ENCODE measurements at places on chromosomes 11 and 22.

GRCh38 chr11:68090706-68091105, 30.5 kb downstream of the CHKA start:
- DNase-seq: no peak

DNA sequence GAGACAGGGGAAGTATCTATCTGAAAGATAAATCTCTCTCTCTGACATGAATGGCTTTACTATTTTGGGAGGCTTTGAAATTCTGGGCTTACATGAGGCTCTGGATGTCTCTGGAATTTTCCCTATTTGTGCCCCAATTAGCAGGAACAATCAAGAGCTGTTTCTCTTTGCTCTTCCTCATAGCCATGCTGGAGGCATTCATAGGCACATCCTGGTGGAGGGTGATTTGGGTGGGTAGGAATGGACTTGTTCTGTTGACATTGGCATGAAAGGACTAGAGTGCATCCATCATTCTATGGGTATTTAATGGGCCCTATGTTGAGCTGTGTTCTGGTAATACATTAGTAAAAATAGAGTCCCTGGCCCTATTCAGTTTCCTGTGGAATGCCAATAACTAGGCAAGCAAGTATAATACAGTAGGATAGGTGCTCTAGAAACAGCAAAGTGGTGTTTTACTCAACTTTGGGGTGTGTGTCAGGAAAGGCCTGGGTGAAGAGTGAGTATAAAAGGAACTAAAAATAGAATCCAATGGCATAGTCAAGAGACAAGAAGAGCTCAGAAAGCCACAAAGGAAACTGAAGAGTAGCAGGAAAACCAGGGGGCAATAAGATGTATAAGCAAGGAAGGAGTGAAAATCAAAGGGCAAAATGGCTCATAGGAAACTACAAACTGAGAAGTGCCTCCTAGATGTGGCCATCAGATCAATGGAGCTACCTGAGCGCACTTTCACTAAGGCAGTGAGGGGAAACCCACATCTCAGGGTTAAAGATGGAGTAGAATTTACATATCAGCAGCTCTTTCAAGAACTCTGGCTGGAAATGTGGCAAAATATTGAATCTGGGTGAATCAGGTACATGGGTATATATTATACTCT, 45.0 kb downstream of the CWC15 start:
- DNase-seq: no peak

GRCh38 chr11:76667856-76668255, 2.7 kb downstream of the LRRC32 start:
- peak; percentile 20 for DNase-seq

- DNase-seq: peak; percentile 3
These were observed 63.6 kb downstream of the TNRC6B start for GRCh38 chr22:40241200-40241763.

DNA sequence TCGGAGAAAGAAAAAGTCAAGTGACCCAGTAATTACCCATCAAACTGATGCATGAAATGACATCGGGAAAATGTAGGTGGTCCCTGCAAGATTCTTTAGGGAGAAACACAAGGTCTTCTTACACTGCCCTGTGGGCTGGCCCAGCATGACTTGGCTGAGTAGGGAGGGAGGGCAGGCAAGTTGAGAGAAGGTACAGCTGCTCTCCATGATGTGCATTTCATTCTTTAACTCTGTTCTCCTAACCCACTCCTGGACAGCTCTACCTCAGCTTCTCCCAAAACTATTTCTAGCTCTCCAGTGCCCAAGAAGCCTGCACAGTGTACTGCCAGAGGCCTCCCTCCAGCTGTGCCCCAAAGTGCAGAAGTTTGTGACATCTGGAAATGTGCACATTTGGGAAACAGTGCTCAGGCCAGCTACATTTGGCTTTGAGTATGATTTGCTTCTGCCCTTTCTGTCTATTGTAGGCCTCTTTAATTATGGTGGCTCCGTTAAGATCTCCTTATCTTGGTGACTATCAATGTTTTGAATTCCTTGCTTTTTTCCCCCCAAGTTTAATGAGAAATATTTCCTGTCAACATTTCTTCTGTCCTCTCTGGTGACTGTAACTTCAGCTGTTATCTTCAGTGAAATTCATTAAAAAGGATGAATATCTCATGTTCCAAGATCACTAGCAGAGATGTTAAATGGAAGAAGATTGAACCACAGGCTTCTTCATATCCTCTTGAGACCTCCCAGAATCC, 26.7 kb upstream of the PRSS23 start:
- DNase-seq: no peak

GRCh38 chr11:45543808-45544422, 121.5 kb downstream of the CHST1 start:
- peak; percentile 54 for DNase-seq

- DNase-seq: no peak
These were observed 3.8 kb upstream of the CYB5R2 start for GRCh38 chr11:7677071-7677470.

DNA sequence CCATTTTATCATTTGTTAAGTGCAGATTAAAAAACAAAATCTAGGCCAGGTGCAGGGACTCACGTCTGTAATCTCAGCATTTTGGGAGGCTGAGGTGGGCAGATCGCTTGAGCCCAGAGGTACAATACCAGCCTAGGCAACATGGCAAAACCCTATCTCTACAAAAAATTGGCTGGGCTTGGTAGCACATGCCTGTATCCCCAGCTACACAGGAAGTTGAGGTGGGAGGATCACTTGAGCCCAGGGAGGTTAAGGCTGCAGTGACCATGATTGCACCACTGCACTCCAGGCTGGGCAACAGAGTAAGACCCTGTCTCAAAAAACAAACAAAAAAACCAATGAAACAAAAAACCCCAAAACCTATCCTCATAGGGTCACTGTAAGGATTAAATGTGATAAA, 32.9 kb downstream of the HIRA start:
- no peak for DNase-seq

DNA sequence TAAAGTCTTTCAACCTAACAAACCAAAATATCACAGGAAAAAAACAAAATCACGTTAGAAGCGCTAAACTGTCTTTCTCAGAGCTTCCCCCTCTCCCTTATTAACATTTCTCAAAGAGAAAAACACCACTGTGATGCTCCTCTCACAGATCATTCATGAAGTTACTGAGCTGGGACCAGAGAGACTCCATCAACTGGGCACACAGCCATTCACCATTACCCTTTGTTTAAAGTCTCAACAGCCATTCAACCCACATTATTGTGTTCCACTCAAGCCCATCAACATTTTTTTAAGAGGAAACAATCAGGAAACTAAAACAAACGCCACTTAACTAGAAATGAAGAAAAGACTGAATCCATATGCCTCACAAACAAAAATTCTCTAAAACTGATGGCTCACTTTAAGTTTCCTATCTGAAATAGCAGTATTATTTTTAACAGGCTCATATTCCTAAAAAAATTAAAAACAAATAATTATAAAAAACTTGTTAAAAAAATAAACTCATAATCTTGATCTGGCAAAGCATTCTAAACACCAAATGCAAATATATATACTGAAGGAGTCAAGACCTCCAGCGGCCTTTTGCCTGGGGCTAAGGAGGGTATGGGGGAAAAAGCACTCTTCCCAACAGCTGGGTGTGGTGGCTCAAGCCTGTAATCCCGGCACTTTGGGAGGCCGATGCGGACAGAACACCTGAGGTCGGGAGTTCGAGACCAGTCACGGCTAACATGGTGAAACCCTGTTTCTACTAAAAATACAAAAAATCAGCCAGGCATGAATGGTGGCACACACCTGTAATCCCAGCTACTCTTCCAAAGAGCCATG, 14.0 kb downstream of the CELF1 start:
- no peak for DNase-seq

DNA sequence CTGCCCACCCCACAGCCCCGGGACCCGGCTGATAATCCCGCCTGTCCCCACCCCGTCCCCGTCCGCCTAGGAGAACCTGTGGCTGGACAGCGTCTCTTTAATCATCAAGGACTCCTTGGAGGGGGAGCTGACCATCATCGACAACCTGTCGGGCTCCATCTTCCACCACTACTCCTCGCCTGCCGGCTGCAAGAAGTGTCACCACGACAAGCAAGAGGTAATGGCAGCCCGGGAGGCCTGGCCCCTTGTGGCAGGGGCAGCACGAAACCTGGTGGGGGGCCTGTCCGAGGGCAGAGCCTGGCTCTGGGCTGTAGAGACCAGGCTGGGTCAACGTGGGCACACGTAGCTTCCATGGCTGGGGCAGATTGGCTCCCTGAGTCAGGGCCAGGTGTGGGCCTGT, 109.1 kb downstream of the CACNA1I start:
- DNase-seq: no peak

DNA sequence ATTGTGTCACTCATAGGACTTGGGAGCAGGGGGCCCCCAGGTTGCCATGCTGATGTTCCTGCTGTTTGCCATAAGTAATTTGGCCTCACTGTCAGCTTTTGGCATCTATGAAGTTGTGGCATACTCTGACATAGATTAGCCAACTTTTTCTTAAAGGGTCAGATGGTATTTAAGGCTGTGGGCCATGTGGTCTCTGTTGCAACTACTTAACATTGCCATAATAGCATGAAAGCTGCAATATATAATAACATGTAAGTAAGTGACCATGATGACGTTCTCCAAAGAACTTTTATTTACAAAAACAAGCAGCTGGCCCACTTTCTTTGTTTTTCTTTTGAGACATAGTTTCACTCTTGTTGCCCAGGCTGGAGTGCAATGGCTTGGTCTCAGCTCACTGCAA, 2.2 kb upstream of the TMEM216 start:
- DNase-seq: no peak

- no peak for DNase-seq
These were observed 20.8 kb upstream of the SNX19 start for GRCh38 chr11:130937051-130937450.

GRCh38 chr11:131800452-131800851, 430.0 kb downstream of the NTM start:
- DNase-seq: no peak

DNA sequence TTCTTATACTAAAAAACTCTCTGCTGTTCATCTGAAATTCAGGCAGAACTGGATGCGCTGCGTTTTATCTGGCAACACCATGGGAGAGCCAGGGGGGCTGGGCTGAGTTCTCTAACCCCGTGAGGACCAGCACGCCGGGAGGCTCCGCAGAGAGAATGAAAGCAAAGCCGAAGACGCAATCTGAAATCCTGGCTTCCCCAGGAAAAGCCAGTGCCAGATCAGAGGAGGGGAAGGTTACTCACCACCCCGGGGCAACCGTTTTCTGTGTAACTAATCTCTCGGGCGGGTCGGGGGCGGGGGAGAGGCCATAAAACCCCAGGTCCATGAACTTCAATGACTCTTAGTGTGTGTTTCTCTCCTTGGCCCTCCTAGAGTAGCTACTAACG, 99.4 kb downstream of the SHANK2 start:
- peak; percentile 29 for DNase-seq

GRCh38 chr11:47469361-47470179, 20.6 kb upstream of the RAPSN start:
- no peak for DNase-seq

DNA sequence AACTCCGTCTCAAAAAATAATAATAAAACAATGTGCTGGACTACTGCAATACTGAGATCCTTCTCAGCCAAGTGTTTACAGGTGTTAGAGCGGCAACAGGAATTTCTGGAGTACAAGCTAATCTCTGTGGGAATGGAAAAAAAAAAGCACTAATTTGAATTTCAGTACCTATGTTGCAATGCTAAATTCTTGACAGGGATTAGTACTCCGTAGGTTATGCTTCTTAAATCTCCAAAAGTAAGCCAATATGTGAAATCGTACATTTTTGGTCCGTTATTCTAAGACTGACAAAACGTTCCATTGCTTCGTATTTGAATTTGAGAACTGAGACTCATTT, 1.1 kb downstream of the ATL3 start:
- no peak for DNase-seq

DNA sequence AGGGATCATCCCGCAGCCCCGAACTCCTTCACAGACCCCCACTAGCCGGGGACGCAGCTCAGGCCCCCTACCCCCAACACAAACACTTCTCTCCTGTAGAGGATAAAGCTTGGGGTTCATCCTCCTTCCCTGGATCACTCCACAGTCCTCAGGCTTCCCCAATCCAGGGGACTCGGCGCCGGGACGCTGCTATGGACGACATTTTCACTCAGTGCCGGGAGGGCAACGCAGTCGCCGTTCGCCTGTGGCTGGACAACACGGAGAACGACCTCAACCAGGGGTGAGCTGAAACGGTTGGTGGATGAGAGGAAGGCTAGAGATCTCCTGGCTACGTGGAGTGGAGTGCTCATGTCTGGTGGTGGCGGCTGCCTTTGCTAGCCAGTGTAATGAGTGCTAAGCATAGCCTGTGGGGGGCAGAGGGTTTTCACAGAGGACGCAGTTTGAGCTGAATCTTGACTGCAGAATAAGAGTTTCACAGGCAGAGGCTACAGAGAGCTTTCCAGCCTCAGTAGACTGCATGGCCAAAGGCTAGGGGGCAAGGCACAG, 580 bp downstream of the ILK start:
- DNase-seq: peak; percentile 49

- DNase-seq: no peak
These were observed 4.5 kb downstream of the SCO2 start for GRCh38 chr22:50520826-50521453.

GRCh38 chr22:22919041-22919440, 31.4 kb downstream of the IGLL5 start:
- no peak for DNase-seq

DNA sequence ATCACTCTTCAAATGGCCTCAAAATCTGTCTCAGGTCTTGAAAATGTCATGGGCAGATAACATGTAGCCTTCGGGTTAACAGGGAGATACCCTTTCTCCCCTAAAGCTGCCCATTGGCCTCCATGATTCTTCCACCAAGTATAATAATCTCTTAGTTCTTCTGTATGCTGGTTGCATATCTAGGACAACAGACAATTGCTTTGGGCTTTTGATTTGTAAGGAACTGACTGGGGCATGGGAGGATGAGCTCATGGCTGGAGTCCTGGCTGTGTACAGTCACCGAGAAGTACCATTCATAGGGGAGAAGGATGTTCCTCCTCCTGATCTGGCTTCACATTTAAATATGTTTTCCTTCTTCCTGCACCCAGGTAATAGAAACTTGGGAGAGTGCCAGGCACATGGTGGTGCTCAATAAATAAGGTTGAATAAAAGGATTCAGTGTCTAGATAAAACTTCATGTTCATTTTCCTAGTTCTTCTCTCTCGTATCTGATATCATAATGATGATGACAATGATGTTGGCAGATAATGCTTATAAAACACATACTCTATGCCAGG, 2.8 kb upstream of the AMPD3 start:
- DNase-seq: no peak

- no peak for DNase-seq
These were observed 20.5 kb downstream of the MRE11 start for GRCh38 chr11:94472916-94473799.

DNA sequence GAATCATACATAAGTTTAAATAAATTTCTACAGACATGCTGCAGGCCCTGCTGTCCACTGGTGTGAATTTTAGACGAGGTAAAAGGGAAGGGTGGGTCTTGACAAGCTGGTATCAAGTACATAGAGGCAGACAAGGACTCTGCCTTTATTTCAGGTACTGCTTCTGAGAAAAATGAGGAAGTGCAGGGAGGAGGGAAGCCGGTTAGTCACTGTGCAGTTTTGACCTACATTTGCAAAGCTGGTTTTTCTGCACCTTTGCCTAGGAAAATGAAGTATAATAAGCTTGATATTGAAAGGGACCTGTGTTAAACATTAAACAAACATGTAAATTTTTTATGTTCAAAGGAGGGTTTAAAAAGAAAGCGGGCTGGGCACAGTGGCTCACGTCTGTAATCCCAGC, 24.6 kb downstream of the TMEM45B start:
- DNase-seq: no peak

- peak; percentile 77 for DNase-seq
These were observed 7.2 kb downstream of the ELFN2 start for GRCh38 chr22:37419969-37420685.

- DNase-seq: no peak
These were observed 299.1 kb upstream of the MTNR1B start for GRCh38 chr11:92670308-92670890.

- no peak for DNase-seq
These were observed 312.3 kb upstream of the FAT3 start for GRCh38 chr11:91912322-91912721.
